ENCODE measurements at places on chromosomes 1 and 21.

GRCh38 chr1:19416921-19417470 lies 68.3 kb downstream of the CAPZB start:
- DNase-seq, result no peak

GRCh38 chr1:73327180-73327793 lies 870.7 kb downstream of the LRRIQ3 start:
- no peak for DNase-seq

GRCh38 chr1:48048064-48048463 lies 50.9 kb upstream of the TRABD2B start:
- DNase-seq, result no peak

GRCh38 chr21:23968722-23969647 lies 1638.3 kb downstream of the MRPL39 start:
- DNase-seq, result no peak

DNA sequence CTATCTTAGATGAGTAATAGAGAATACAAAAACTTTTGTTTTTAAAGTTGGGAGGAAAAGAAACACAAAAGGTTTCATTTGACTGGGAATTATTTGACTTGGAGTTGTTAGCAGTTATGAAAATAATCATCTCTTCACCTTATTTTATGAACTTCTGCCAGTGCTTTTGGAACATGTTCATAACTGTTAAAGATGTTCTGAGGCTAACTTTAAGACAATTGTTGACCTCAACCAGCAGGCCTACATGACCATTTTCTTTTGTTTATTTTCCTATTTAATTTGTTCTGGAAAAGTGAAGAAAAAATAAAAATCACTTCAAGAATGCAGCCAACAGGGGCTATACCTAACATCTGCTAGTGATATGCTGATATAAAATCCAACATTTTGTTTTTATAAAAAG lies 37.4 kb downstream of the JAM2 start:
- DNase-seq, result no peak

GRCh38 chr1:4210043-4210442 lies 310.0 kb upstream of the C1orf174 start:
- DNase-seq, result no peak

DNA sequence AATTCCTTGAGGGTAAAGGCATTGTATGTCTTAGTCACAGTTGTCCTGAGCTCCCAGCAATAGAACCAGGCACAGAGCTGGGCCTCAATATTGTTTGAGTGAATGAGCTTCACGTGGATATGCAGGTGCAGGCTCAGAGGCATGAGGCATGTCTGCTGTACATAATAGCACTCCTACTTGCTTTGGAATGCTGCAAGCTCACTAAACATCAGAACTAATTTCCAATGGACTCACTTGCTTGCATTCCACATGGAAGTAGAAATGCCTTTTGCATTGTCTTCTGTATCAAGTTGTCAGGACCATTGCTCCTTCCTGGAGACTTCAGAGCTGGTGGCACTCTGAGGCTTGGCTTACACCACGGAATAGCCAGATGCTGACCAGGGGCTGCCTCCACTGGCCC lies 37.1 kb downstream of the INAVA start:
- DNase-seq, result no peak

GRCh38 chr1:165600793-165601192 lies 30.2 kb upstream of the MGST3 start:
- DNase-seq, result no peak
